ENCODE measurements at places on chromosomes 6 and 20. TPM values are rescaled to one million over a fixed set of nuclear protein-coding genes. Genes with fewer than 3 reads are reported as not detected.

- no peak overlapping the region for H3K27ac ChIP-seq
- DNase-seq = no peak
These were observed 29.4 kb downstream of the PSMG4 start for GRCh38 chr6:3287976-3288707.

DNA sequence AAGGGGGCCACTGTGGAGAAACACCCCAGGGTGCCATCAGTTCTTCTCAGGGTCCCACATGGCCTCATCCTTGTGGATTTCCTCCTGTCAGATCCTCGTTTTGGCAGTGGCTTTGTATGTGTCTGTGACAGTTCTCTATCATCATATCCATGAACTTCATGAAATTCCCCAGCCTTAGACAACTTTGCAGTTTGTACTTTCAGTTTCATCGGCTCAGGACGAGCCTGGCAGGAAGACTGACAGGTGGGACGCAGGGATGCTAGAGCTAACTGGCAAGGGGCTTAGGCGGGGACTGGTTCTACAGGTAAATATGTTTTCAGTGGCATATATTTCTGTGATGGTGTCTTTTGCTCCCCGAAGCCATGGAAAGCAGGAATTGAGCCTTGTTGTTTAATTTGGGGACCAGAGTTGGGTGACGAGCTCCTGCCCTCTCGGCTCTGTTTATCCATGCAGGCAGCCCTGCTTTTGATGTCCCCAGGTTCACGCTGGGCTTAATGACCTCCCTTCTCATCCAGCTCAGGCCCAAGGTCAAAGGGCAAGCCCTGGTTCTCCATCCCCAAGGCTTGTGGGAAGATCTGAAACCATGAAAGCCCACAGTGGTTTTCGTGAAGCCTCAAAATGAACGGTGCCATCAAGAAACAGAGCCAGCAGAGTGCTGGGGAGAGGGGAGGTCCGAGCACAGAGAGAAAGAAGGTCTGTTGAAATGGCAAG is 11.2 kb downstream of the SDCBP2 start:
- H3K4me3 ChIP-seq = no peak overlapping the region
- H3K4me1 ChIP-seq = no peaks in the 10 kb centered on the region
- no peaks in the 10 kb centered on the region for H3K36me3 ChIP-seq
- H3K27ac ChIP-seq = no peak overlapping the region
- H3K27me3 ChIP-seq = no peaks in the 10 kb centered on the region

- H3K27ac ChIP-seq = no peak overlapping the region
- no peaks in the 10 kb centered on the region for H3K4me1 ChIP-seq
These were observed 207.2 kb downstream of the PHACTR1 start for GRCh38 chr6:12923644-12924235.

- DNase-seq = no peak
- no peaks in the 10 kb centered on the region for H3K36me3 ChIP-seq
- no peak overlapping the region for H3K27ac ChIP-seq
- no peaks in the 10 kb centered on the region for H3K4me1 ChIP-seq
- no peak overlapping the region for H3K4me3 ChIP-seq
These were observed 23.0 kb upstream of the RBPJL start for GRCh38 chr20:45283551-45284057.

Gene RUNX2
- total RNA-seq = 2.6 TPM

Gene METTL24
- 0.54 TPM for total RNA-seq
